Osteocyte (in vitro differentiated cells): ENCODE measurements at places on chromosomes 12 and 14.
A peak's percentile ranks its signal among the peaks of the same experiment; 100 is the strongest.

GRCh38 chr12:109539508-109539907 lies 33.8 kb downstream of the MMAB start:
- DNase-seq, result no peak

DNA sequence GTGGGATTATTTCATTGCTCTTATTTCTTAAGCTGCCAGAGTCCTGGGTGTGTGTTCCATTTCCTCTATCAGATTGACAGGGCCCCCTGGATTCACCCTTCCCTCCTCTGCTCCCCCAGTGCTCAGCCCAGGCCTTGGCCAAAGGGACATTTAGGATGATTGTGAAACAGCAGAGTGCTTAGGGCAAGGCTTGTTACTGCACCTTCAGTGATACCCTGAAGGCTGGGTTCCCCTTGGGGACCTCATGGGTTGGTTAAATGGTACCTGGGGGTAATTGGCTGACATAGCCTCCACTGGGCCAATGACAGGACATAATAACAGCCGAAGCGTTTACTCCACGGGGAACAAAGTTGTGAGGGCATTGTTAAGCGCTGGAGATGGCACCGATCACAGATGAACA lies 1.3 kb upstream of the KRT72 start:
- peak; percentile 66 for DNase-seq

GRCh38 chr12:132429602-132429945 lies 60.4 kb upstream of the FBRSL1 start:
- DNase-seq, result no peak

- no peak for DNase-seq
These were observed 59.4 kb downstream of the DDX51 start for GRCh38 chr12:132084621-132085290.

DNA sequence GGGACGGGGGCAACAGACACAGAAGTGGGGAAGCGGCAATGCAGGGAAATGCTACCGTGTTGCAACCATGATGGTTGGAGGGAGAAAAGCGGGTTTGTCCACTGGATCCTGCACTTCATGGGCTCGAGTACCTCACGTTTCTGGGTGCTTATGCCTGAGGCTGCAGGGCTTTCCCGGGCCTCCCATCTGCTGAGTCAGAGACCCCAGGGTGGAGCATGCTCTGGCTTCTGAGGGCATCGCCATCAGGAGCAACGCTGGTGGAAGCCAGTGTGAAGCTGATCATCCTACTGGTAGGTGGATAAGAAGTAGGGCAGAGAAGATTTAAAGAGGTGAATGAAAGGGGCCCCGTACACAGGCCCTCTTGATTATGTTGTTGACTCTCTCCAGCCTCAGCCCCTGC lies 5.0 kb upstream of the ADGRD1 start:
- peak; percentile 68 for DNase-seq

DNA sequence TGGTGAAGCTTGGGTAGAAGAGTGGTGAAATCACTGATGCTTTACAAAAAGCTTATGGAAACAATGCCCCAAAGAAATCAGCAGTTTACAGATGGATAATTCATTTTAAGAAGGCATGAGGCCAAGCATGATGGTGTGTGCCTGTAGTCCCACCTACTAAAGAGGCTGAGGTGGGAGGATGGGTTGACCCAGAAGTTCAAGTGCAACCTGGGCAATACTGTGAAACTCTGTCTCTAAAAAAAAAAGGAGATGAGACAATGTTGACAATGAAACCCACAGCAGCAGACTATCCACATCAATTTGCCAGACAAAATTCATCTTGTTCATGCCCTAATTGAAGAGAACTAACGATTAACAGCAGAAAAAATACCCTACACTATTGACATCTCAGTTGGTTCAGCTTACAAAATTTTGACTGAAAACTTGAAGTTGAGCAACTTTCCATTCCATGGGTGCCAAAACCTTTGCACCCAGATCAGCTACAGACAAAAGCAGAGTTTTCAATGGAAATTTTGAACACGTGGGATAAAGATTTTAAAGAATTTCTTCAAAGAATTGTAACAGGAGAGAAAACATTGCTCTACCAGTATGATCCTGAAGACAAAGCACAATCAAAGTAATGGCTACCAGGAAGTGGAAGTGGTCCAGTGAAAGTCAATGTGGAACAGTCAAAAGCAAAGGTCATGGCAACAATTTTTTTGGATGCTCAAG lies 26.7 kb downstream of the BTG1 start:
- no peak for DNase-seq

DNA sequence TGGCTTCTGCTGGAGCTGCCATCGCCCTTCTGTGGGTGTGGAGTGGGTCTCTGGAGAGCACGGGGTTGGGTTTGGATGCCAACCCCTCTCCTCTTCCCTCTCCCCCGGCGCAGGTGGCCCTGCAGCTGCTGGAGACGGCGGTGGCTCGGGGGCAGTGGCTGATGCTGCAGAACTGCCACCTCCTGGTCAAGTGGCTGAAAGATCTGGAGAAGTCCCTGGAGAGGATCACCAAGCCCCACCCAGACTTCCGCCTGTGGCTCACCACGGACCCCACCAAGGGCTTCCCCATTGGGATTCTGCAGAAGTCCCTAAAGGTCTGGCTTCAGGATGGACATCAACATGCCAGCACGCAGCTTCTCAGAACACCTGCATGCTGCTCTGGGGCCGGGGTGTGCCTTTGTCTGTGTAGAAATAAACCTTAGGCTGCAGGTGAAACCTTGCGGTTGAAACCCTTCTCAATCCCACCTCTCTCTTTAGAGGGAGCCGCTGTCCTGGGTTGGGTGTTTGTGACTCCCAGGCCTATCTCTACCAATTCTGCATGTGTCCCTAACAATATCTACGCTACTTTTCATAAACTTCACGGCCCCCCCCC lies 44.3 kb downstream of the CCDC92 start:
- no peak for DNase-seq

- DNase-seq, result no peak
These were observed 269.7 kb downstream of the TTC6 start for GRCh38 chr14:37864861-37865718.

GRCh38 chr12:115323223-115323905 lies 639.4 kb upstream of the TBX3 start:
- no peak for DNase-seq

DNA sequence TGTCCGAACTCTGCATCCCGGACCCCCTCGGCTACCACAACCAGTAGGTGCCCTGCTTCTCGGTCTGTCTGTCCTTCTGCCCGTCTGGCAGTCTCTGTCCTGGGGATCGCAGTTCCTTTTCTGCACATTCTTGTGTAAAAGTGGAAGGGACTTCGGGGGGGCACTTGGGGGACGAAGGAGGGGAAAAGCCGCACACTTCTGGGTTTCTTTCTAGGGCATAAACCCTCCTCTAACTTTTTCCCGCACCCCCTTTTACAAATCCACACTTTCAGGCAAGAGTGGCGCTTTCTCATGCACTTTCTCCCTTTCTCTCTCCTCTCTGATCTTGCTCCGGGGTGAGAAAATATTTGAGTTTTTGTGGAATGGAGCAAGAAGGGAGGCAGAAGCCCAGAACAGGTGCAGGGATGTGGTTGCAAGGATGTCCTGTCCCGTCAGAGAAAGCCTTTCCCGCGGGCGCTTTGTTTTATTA lies 506 bp downstream of the ESRRB start:
- no peak for DNase-seq

GRCh38 chr12:99370421-99371138 lies 277.0 kb upstream of the GARIN6 start:
- no peak for DNase-seq

DNA sequence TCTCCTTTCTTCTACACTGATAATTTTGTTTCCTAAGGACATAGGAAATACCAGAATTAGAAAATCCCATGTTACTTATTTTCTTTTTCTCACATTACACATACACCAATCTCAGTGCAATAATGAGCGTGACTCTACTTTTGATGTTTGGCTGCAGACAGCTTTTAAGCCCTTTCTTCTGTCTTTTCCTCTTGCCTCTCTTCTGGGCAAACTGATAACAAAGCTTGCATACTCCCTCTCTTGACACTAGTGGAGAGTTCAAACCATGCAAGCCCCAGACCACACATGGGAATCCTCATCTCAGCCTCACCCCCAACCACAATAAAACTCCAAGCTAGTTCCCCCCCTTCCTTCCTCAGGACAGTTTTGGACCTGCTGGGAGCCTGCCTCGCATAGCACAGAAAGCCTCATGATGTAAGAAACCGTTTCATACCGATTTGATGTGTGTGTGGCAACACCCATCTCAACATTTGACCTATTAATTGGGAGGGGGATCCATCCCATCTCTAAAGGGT lies 161.9 kb downstream of the EMP1 start:
- no peak for DNase-seq

- no peak for DNase-seq
These were observed 92.6 kb downstream of the EMP1 start for GRCh38 chr12:13288937-13289652.

GRCh38 chr14:34147461-34147860 lies 196.6 kb upstream of the EGLN3 start:
- DNase-seq, result no peak

GRCh38 chr14:21631084-21631483 lies 3.7 kb downstream of the OR10G2 start:
- no peak for DNase-seq

DNA sequence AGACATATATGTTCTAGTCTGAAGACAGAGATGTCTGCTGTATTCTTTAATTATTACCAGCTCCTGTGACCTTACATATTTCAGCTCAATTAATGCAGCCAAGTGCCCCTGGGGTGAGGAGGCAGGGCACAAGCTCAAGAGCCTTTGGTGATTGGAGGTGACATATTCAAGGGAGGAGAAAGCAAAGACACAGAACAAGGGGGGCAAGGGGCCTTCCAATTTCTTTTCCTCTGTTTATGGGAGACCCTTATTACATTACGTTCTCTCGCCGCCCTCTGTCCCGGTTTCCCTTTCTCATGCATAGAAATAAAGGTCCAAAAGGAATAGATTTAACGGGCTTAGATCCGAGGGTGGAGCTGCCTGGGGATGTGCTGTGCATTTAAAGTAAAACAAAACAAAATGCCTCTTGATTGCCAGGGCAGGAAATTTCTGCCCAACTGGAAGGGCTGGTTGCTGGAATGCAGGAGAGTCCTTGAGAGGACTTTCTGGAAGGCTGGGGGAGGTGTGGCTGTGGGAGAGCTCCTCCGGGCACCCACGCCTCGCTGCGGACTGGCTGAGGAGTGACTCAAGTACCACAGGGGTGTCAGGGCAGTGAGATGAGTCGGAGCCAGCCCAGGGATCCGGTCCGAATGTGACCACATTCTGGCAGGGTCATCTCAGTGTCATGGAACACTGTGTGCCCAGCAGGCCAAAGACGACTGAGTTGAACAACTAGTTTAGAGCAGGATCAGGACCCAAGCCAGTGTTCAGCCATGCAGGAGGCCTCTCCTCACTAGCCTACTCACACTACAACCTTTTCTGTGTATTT lies 32.1 kb upstream of the GSG1 start:
- DNase-seq, result peak; percentile 89

DNA sequence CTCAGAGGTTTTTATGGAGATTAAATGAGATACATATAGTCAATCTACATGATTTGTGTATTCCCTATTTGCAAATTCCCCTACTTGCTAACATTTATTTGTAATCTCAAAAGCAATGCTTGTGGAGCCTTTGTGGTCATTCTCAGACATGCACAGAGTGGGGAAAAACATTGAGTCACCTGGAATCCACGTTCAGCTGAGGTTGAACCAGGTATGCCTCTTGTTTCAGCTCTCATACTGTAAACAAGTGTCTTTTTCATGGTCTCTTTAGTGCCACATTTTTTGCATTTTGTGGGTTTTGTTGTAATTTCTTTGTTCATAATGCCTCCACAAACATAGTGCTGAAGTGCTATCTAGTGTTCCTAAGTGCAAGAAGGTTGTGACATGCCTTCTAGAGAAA lies 181.9 kb downstream of the BCAT1 start:
- DNase-seq, result no peak

DNA sequence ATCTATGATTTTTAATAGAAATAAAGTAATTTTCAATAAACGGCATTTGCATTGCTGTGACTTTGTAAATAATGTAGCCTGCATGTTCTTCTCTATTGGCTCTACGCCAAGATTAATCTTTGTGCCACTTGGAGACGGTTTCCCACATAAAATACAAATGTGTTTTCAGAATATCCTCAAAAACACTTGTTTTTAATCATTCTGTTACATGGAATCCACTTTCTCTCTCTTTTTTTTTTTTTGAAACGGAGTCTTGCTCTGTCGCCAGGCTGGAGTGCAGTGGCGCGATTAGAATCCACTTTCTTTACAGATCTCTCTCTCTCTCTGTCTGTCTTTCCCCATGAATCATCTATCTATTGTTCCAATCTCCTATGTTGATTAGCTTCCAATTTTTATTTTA lies 22.8 kb upstream of the SSPN start:
- no peak for DNase-seq

DNA sequence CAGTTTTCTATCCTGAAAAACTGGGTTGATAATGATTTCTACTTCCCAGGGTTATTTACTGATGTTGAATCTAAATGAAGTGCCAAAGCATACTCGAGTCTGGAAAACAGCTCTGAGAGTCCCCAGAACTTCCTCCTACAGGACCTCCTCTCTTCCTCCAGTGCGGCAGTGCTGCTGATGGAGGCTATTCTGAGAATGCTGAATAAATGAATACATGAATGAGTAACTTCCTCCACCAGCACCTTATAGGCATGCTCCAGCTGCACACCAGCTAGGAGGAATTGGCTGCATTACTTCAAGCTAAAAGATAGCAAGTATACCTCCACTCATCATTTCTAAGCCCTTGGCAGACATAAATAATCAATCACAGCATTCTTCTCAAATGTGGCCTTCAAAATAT lies 448.8 kb upstream of the CCDC196 start:
- DNase-seq, result no peak

GRCh38 chr12:75208856-75209811 lies 505 bp downstream of the KCNC2 start:
- DNase-seq, result no peak

DNA sequence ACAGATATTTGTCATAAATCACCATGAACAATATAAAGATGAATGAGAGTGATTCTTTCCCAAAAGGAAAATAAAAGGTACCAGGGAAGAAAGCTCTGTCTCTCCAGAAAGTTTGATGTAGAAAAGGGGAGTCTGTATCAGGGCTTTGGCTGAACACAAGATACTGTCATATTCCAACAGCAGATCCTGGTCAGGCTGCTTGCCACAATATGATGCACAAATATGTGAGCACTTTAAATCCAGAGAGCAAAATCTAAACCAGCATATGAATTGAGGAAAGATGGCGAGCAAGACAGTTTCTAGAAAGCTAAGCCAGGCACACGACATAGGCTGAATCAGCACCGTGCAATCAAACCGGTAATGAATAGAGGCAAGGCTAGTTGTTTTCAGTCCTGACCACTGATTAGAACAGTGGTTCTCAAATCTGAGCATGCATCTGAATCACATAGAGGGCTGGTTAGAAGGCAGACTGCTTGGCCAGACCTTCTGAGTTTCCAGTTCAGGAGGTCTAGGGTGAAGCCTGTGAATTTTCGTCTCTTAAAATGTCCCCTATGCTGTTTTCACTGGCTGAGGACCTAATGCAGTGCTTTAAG lies 60.7 kb downstream of the PLCZ1 start:
- no peak for DNase-seq

- no peak for DNase-seq
These were observed 90.8 kb downstream of the PRKAB1 start for GRCh38 chr12:119758722-119759121.

GRCh38 chr14:99774556-99775307 lies 18.5 kb upstream of the EML1 start:
- no peak for DNase-seq
